ENCODE measurements at places on chromosomes 4 and X.

DNA sequence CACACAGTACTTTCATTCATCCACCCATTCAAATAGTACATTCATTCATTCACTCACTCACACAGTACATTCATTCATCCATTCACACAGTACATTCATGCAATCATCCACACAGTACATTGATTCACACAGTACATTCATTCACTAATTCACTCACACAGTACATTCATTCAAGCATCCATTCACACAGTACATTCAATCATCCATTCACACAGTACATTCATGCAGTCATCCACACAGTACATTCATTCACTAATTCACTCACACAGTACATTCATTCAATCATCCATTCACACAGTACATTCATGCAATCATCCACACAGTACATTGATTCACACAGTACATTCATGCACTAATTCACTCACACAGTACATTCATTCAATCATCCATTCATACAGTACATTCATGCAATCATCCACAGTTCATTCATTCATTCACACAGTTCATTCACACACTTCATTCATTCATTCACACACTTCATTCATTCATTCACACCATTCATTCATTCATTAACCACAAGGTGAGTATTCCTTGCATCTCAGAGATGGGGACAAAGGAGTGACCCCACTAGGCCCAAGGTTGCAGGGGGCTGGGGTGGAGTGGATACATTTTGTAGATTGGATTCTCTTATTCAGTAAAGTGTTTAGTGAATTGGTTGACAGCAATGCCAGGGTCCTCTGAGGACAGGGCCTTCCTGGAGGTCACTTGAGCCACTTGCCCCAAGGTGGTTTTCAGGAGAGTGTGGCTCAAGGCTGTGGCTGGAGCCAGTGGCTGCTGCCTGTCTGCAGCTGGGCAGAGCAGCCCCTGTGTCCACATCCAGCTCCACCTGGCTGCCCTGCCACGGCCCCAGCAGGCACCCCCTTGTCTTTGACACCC lies 4.3 kb upstream of the SPON2 start:
- DNase-seq = no peak

GRCh38 chr4:12286351-12286750 lies 857.7 kb upstream of the HS3ST1 start:
- no peak for DNase-seq

- no peak for DNase-seq
Observed at GRCh38 chr4:111945014-111945413, 200.2 kb upstream of the FAM241A start.

DNA sequence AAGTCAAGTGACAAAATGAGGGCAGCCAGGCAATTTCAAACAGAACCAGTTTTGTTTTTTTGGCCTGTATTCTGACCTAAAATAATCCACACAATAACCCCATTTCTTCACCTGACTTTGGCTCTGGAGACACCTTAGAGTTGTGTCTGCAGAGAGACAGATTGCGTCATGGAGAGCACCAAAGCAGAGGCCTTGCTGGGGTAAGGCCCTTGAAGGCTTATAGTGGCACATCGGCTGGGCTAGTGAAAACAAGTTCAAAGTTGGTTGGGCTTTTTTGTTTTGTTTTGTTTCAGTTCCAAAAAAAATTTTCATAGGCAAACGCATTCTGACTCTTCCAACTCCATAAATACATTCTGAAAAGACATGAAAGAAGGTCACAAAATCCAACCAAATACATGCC lies 34.4 kb downstream of the PARM1 start:
- DNase-seq = no peak

DNA sequence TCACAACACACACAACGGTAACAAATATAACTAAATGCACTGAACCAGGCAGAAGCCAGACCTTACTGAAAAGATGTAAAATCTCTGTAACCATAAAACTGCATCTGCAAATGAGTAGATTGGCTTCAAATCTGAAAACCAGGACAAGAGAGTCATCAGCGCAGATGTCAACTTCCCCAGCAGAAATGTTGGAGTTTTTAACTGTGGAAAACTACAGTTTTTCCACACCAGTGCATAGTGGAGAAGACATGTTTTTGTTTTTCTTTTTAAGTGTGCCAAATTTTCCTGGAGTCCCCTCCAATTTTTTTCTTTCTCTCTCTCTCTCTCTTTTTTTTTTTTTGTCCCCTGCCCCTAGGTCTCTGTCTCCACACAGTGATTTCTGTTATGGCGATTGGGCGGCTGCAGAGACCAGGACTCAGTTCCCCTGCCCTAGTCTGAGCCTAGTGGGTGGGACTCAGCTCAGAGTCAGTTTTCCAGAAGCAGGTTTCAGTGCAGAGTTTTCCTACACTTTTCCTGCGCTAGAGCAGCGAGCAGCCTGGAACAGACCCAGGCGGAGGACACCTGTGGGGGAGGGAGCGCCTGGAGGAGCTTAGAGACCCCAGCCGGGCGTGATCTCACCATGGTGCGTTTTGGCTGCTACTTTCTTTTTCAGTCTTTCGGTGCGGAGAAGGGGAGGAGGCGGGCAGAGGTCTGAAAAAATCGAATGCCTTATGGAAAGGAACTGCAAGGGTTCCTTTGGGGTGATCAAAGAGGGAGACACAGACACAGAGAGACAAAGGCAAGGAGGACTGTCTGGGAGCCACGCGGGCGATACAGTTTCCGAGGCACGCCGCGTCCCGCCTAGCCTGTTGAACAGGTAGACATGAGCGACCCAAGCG lies at the start of gene GUCY1A1:
Gene GUCY1A1, plus strand, starts transcription at position 505 of the 878 bp plus-strand sequence. CDS start 30,020 bp downstream, outside the sequence.
- no peak for DNase-seq

DNA sequence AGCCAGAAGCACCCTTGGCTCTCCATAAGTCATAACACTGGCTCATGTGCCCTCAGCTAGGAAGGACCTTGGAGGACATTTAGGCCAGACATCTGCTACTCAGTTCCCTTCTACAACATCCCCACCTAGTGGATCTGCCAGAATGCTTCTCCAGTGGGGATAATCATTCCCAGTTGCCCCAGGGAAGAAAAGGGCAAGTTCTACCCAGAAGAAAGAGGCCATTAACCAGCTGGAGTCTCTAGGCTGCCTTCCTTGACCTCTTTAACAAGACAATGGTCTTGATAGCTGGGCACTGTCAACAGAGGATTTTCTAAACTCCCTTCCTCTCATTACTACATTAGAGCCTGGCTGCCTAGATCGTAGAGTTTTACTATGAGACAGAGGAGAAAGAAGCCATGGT lies 42.0 kb downstream of the LGI2 start:
- DNase-seq = no peak

DNA sequence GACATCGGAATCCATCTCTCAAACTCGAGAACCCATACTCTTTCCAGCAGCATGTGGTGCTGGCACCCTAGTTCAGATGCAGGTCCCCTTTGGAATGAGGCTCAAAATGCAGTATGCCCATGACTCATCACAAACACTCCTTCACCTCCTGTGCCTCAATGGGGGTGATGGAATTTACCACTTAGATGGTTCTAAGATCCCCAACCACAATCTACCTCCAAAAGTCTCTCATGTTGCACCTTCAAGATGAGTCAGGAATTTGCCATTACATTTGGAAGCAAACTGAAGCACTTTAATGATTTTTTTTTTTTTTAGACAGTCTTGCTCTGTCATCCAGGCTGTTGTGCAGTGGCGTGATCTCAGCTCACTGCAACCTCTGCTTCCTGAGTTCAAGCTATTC lies 8.5 kb upstream of the MID1 start:
- no peak for DNase-seq

- DNase-seq = no peak
Observed at GRCh38 chr4:109199585-109199984, 102.9 kb downstream of the COL25A1 start.

DNA sequence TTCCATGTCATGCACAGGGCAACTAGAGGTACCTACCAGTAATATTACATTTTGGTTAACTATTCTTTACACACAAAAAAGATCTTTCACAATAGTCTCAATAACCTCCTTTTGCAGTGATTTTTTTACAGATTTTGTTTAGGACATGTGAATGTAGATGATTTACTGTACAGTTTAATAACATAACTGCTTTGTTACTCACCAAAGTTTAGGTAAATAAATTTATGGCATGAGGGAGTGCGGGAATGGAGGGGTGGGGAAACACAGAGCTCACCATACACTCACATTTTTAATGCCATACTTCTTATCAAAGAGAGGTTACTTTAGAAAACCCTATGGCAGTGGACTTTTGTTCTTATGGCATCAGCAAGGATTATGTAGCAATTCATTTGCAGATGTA lies 93.1 kb upstream of the TEX13A start:
- no peak for DNase-seq

DNA sequence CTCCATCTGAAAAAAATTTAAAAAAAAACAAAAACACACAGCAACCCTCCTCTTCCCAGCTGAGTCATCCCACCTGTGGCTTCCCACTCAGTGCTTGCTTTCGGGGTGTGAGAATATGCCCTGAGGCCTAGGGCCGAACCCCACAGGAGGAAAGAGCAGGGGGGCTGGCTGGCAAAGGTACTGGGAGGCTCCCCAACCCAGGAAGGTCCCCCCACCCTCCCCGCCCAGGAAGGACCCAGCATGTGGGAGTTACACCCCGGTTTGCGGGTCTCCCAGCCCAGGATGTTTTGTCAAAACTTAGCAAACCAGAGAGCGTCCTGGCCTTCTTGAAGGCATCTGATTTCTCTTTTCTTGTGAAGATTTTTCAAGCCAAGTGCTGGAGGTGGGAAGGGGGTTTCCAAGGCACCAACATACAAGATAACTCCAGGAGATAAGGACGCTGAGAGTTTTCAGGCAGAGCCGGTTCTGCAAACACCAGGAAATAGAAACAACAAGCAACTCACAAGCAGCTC lies 25.7 kb upstream of the CSF2RA start:
- DNase-seq = no peak

DNA sequence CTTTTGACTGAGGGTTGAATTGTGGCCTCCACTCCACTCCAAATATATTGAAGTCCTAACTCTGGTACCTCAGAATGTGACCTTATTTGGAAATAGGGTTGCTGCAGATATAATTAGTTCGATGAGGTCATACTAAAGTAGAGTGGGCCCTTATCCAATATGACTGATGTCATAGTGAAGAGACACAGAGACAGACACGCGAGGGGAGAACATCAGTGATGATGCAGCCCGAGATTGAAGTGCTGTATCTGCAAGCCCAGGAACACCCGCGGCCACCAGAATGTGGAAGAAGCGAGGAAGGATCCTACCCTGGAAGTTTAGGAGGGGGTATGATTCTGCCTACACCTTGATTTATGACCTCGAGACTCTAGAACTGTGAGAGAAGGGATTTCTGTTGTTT lies 279.0 kb downstream of the ANKRD50 start:
- DNase-seq = no peak

DNA sequence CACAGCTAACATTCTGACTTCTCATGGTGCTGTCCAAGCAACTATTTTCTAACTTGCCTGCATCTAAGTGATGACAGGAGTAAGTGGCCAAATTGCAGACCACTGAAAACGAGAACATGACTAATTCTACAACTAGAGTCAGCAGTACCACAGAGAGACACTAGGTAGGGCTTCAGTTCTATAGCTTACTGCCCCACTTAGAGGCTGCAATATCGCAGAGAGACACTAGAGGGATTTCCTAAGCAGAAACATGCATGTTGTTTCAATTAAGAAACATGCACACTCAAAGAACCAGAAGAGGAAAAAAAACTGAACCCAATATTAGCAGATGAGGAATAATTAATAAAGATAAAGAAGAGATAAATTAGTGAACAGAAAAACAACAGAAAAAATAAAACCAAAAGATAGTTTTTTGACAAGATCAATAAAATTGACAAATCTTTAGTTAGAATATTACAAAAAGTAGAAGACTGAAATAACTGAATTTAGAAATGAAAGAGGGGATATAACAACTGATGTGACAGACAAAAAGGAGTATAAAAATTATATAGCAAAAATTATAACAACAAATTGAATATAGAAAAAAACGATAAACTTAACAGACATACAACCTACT lies 100.8 kb downstream of the SPIN4 start:
- DNase-seq = no peak

GRCh38 chr4:119667802-119668201 lies 39.2 kb upstream of the PDE5A start:
- DNase-seq = no peak

GRCh38 chr4:36303426-36304137 lies 22.2 kb downstream of the DTHD1 start:
- DNase-seq = no peak
